ENCODE measurements at places on chromosomes 6 and 20.

DNA sequence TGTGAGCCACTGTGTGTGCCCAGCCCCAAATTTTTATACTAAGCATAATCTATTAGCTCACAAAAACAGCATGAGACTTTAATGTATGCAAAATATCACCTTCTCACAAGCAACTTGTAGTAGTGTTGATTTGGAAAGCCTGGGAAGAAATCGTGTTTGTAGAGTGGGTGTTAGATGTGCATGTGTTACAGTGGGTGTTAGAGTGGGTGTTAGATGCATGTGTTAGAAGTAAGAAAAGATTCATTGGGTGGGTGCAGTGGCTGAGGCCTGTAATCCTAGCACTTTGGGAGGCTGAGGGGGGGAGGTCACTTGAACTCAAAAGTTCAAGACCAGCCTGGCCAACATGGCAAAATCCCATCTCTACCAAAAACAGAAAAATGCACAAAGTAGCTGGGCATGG, 6.3 kb upstream of the SCAF8 start:
- DNase-seq, result no peak

DNA sequence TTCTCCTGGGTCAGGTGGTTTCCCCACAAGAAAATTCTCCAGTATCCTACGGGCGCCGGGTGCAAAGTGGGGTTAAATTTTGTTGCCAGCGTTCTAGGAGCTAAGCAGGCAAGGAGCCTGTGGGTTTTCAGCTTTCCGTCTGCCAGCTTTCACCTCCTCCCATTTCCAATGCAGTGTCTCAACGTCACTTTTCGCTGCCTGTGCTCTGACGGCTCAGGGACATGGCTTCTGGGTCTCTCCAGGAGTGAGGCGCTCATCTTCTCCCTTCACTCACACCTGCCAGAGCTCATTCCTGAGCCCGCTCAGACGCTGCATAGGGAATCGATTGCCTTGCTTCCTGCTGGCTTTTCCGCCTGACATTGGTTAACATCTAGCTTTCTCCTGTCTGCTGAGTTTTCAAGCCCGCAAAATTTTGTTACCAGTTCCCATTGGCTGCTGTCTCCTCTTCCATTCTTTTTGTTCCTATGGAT, 7.3 kb upstream of the NAA20 start:
- no peak for DNase-seq

GRCh38 chr6:447381-448165, 56.0 kb downstream of the IRF4 start:
- DNase-seq, result peak; percentile 33

DNA sequence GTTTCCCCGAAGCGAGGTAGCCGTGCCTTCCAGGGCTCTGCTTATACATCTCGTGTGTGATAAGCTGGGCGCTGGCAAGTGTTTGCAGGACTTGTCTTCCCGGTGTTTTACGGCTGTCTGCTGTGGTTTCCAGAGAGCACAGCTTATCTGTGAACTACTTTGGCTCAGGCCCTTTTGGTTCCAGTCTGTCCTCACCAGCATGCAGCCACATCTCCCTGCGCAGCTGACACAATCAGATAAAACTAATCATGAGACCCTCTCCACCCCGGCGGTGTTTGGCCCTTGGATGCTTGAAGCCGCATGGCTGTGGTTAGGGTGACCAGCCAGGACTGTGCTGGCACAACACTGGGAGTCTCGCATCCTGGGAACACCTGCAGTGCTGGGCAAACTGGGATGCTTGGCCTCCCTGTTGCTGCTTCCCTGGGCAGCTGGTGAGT, 241.8 kb upstream of the FOXQ1 start:
- no peak for DNase-seq

- DNase-seq, result no peak
These were observed 45.5 kb upstream of the SLC23A2 start for GRCh38 chr20:5046656-5047339.

DNA sequence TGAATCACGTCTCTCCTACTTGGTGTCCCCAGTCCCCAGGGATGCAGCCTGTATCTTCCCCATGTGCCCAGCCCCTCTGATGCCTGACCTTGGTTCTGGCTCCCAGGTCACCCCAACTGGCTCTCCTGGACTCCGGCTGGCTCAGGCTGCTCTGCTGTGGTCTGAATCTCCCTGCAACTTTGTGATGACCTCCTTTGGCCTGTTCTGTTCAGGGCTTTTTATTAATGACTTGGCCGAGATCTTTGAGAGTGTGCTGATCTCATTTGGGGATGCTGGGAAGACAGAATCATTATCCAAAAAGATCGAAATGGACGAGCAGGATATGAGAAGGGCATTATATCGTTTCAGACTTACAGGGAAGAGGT, 67.4 kb downstream of the IGF2R start:
- no peak for DNase-seq

- DNase-seq, result no peak
These were observed 21.5 kb downstream of the PMEPA1 start for GRCh38 chr20:57688295-57688694.

- no peak for DNase-seq
These were observed 23.2 kb upstream of the RNF146 start for GRCh38 chr6:127243501-127243900.

GRCh38 chr6:124298730-124299129, 495.1 kb downstream of the NKAIN2 start:
- no peak for DNase-seq

DNA sequence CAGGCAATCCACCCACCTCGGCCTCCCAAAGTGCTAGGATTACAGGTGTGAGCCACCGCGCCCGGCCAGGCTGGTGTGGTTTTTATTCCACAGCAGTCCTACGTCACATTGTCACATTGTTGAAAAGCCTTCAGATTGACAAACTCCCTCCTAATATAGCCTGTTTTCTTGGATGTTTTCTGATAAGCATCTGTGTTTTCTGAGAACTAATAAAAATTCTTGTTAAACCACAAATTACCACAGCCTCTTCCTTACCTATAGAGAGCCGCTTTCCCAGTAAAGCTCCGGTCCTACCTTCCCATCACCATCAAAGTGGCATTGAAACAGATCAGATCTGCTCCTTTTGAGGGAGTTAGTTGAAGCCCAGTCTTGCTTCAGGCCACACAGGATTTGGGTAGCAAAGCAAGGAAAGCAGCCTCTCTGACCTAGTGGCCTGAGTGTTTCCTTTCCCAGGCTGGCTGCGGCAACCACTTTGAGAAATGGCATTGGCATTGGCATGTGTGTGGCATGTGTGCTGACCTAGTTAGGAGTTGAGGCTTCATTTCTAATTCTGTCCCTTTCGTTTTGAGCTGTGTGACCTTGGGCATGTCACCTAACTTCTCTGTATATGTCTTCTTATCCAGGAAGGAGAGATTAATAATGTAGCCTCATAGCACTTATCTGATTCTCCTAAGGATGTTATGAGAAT, 1.7 kb upstream of the PKIG start:
- no peak for DNase-seq

- DNase-seq, result no peak
These were observed 781.7 kb upstream of the CITED2 start for GRCh38 chr6:140156131-140156530.

DNA sequence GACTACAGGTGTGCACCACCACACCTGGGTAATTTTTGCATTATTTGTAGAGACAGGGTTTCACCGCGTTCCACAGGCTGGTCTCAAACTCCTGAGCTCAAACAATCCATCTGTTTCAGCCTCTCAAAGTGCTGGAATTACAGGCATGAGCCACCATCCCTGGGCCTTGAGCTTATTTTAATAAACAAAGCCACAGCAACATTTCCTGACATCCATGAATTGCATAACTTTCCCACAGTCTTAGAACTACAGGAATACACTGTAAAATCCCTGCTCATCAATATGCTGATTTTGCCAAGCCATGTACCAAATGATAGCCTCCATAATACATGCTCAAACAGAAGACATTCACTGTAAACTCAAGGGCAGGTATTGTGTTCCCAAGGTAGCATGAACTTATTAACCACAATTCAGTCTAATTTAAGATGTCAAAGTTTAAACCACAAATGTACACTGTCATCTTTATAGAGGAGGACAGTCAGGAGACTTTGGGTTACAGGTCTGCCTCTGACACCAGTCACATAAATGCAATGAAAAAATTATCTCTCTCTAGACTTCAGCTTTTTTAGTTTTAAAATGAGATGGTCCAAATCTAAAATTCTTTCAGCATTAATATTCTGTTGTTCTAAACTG, 40.0 kb downstream of the NUDT3 start:
- no peak for DNase-seq

Data from activated CD4-positive, alpha-beta T cell treated with anti-CD3 and anti-CD28 coated beads, Interleukin-2, amount 50 U/mL, for 1 hour (primary cell).